Upper lobe of right lung (tissue), 1 donor: ENCODE measurements at places on chromosomes 2 and 18.

- DNase-seq, result no peak
Observed at GRCh38 chr2:63048367-63049171, 2.1 kb upstream of the OTX1 start.

- DNase-seq, result no peak
Observed at GRCh38 chr2:180000434-180000833, 6.7 kb downstream of the CWC22 start.

GRCh38 chr2:8089596-8089995 is 592.3 kb upstream of the ID2 start:
- DNase-seq, result no peak

DNA sequence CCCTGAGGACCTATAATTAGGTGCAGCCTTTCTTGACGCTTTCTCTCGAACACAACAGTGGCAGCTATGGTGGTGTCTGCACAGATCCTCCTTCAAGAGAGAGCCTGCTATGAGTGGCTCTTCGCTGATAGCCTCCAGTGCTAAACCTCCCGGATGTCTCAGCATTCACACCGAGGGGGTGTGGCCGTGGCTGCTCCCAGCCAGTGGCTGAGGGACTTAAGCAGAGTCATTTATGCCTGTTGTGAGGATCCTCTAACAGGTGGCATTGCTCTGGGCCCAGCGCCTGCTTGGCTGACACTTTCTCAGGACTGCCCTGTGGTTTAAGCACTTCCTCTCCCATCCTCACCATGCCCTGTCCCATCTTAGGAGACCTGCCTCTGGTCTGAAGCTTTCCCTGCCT is 592.0 kb upstream of the LRRTM1 start:
- DNase-seq, result no peak

- DNase-seq, result peak; percentile 94
Observed at GRCh38 chr18:3297025-3297984, 35.4 kb downstream of the MYL12B start.

GRCh38 chr18:57856128-57856527 is 53.0 kb upstream of the ATP8B1 start:
- no peak for DNase-seq

DNA sequence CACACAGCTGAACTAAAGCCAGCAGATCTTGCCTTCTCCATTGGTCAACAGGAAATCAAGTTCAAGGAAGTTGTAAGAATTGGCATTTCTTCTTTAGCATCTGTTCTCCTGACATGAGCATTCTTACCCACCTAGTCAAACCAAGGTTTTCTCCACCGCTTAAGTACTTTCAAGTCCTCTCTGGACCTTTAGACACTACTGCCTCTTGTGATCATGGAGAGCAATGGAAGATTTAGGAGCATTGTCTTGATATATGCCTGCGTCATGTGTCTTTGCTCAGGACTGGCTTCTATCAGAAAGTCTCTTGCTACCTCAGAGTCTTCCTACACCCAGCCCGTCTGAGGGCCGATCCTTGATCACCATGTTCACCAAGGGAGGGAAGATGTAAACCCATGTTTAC is 262.2 kb downstream of the PHLPP1 start:
- no peak for DNase-seq

DNA sequence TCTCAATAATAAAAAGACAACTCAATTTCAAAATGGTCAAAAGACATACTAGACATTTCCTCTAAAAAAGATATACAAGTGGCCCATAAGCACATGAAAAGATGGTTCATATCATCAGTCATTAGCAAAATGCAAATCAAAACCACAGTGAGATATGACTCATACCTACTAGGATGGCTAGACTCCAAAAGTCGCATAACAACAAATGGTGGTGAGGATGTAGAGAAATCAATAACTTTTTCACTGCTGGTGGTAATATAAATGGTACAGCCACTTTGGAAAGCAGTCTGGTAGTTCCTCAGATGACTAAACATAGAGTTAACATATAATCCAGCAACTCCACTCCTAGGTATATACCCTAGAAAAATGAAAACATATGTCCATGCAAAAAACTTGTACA is 242.3 kb upstream of the NOL4 start:
- no peak for DNase-seq

GRCh38 chr2:133711806-133712205 is 143.5 kb upstream of the NCKAP5 start:
- no peak for DNase-seq

DNA sequence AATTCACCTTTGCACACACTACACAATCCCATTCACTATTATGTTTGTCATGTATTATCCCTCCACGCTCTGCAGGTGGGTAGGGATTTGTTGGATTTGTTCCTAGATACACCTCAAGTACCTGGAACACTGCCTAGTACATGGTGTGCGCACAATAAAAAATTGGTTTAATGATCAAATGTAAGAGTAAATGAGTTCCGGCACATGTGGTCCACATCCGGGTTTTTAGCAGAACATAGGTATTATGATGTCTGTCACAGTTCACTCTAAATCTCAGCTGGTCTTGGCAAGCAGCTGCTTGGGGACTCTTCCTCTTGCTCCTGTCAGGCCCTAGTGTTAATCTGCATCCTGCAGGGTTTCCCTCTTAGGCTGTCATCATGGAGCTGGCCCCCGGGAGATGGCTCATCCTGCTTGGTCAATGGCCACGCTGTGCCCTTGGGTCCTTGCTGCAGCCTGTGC is 21.8 kb upstream of the IL1R1 start:
- DNase-seq, result no peak

DNA sequence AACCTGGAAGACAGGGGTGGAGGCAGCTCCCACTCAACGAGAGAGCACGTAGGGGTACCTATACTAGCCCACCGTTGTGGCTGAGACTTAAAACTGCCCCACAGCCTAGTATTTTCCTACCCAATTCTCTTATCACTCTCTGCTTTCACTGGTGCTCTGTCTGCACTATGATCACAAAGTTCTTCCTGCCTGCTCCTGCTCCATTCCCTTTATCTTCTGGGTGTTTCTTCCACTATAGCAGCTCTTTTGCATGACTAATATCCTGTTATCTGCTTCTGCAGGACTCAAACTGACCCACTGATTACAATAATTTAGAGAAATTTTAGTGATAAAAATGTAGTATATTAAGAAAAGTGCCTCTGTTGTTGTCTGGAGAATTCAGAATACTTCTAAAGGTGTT is 184.8 kb downstream of the LRP1B start:
- no peak for DNase-seq

GRCh38 chr2:39697454-39697853 is 31.7 kb downstream of the TMEM178A start:
- peak; percentile 70 for DNase-seq

GRCh38 chr2:196234672-196235071 is 63.3 kb upstream of the STK17B start:
- DNase-seq, result no peak

DNA sequence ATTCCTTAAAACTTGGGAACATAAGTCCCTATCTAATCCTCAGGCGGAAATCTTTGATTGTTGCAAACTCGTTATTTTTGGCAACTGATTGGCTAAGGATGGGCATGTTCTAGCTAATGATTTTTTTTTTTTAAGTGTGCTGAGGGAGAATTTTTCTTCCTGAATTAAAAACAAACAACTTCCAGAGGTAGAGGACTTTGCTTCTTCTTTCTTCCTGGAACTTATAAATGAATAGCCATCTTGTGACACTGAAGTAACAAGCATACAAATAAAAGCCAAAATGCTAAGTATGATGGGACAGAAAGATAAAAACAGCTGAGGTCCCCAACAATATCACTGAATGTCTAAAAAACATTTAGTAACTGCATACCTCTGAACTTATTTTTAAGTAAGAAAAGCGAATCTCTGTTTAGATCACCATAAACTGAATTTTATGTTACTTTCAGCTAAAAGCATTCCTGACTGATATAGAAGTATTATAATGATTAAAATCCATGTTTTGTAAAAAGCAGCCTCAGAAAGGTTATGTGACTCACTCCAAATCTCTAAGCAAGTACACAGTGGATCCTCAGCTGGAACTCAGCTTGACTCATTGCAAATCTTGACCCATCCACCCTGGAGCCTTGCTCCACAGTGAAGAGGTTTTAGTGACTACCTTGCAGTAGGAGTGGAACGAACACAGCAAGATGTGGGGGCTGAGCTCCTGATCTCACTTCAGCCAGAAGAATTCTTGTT is 344.4 kb downstream of the CLIP4 start:
- no peak for DNase-seq

DNA sequence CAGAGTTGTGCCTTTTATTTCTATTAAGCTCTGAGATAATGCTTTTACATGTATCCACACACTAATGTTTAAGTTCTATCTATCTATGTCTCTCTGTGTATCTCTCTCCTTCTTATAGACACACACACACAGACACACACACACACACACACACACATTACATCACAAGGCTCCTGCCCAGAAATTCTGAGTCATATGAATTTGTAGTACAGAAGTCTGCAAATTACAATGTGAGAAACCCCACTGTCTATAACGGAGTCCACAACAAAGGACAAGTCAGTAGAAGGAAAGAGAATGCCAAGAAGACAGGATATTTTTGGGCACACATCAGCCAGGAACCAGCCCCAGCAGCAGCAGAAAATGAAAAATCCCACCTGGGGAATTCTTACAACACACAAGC is 142.4 kb downstream of the EN1 start:
- DNase-seq, result no peak

DNA sequence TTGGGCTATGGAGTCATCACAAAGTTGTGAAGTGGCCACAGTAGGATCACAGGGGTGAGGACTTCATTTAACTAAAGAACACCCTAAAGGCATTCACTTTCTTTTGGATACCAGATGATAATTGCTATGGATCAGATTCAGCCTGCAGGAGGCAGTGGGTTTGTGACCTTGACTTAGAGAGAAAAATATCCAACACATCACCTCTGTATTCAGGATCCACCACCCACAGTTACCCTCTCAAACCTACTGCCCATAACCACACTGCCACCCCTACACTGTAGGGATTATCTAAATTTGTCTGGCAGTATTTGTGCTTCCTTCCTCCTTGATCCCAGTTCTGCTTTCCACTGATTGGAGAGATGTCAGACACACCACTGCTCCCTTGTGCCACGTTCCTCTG is 269.4 kb downstream of the MYCN start:
- no peak for DNase-seq

- no peak for DNase-seq
Observed at GRCh38 chr18:49486134-49486533, 900 bp downstream of the C18orf32 start.

GRCh38 chr2:170362313-170362870 is 184.4 kb downstream of the MYO3B start:
- no peak for DNase-seq

- no peak for DNase-seq
Observed at GRCh38 chr2:96685577-96686459, 43.3 kb downstream of the FER1L5 start.

DNA sequence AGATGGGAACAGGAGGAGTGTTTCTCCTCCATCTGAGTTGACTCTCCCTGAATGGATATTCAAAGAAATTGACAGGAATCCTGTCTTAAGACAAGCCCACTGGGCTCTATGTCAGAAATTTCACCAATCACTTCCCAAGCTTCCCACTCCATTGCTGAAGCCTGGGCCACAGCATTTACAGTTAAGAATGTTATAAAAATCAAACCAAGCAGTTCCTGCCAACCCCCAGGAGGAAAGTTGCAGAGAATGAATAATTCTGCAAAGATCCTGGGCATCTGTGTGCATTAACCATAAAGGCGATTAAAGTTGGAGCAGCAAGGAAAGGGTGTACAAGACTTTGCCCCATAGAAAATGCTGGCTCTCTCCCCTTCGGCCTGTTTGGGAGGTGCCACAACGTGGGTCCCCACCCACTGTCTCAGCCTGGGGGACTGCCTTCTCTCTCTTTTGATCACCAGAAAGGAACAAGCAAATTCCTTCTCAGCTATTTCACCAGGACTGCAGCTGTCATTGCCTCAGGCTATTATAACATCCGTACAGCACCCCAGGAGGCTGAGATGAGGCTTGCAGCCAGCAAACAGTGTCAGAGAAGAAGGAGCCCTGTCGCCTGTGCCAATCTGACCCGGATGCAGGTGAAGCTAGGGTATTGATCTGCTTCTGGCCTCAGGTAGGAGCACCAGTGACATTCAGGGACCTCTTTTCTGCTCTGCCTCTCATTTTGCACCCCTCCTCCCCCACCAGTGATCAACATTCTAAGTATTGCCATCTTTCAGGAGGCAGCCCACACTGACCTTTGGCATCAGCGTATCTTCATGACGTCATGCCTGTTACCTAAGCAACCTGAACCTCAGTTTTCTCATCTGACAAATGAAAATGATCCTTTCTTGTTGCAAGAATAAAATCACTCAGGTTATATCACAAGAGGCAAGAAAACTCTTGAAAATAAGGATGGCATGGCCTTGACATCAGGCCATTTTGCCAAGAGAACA is 219.0 kb downstream of the SH3BP4 start:
- DNase-seq, result no peak

DNA sequence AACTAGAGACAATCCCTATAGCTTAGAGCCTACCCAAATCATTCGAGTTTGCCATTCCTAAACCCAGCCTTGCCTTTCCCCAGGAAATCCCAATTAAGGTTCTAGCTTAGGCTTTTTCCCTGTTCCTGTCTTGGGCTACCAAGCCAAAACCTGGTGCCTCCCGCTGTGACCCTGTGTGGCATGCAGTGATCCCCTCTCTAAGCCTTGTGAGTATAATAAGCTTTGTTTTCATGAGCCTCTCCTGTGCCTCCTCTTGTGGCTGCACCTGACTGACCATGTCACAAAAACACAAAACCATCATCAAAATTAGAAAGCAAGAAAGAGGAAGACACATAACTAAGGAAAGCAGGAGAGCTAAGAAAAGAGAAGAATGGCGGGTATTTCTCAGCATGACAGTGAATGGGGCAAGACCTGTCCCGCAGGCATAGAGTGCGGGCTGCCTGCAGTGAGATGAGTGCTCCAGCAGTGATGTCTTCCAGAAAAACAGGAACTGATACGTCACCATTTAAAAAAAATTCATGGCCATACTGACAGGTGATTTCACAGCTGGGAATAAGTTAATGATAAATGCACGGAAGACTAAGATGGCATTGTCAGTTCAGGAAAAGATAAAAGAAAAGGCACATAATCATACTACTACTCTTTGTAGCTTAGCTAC is 9.2 kb upstream of the PAIP2B start:
- no peak for DNase-seq

DNA sequence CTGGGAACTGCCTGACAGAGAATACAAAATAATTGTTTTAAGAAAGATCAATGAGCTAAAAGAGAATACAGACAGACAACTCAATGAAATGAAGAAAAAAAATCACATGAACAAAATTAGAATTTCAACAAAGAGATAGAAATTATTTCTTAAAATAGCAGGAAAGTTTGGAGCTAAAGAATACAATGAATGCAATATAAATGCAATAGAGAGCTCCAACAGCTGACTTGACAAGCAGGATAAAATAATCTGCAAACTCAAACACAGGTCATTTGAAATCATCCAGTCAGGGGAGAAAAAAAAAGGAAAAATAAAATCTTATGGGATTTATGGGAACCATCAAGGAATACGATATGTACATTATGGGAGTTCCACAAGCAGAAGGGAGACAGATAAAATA is 902.7 kb upstream of the ZEB2 start:
- no peak for DNase-seq

DNA sequence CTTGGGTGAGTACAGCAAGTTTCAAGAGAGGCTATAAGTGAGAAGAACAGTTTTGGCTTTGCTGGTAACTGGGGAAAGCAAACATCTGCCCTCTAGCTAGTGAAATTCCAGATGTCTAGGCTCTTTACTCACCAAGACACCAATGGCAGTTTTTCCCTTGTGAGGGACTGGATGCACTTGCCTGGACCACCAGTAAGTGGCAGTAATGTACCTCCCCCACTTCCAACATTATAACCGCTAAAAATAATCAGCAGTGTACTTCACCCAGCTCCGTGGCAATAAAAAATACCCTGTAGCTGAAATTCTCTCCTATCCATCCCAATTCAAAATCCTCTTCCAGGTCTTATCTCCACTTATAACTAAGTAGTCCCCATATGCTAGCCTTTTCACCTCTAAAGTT is 383.9 kb downstream of the ARHGAP15 start:
- no peak for DNase-seq
